Fibroblast of gingiva (primary cell): ENCODE measurements at places on chromosomes 2 and 18.

DNA sequence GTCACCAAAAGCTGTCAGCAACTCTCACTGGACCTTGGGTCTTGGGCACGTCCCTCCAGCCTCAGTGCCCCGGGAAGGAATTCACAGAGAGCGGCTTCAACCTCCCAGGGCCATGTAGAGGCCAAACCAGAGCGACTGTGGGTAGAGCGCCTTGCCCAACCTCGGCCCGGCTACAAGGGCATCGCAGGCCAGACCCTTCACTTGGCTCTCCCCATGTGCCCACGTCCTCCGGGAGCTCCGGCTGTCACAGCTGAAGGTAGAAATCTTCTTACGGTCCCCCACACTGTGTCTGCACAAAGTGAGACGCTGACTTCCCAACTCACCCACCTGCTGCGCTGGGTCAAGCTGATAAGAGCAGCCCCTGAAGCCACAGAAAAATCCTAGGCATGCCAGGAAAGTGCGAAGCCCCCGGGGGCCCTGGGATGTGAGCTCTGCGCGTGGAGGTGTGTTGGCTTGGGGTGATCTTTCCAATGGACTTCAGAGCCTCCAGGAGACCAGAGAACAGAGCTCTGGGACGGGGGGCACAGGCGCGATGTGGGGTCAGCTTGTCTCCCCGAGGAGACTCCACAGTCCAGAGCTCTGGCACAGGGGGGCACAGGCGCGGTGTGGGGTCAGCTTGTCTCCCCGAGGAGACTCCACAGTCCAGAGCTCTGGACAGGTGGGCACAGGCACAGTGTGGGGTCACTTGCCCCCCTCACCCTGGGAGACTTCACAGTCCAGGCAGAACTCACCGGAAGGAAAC lies 105.5 kb downstream of the RTP5 start:
- DNase-seq, result no peak

DNA sequence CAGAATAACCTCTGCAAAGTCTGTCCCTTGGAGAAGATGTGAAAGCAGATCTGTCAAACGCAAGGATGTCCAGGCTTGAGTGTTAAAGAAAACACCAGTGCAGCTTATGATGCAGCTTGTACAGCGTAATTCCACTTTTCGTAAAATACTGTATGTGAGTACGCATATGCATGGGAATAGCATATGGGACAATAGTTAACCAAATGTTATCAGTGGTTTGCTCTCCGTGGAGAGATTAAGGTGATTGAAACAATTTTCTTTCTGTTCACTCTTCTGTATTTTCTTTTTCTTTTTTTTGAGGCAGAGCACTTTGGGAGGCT lies 27.2 kb downstream of the ATOH8 start:
- DNase-seq, result no peak

GRCh38 chr2:177600917-177601316 lies 208.3 kb downstream of the AGPS start:
- no peak for DNase-seq

DNA sequence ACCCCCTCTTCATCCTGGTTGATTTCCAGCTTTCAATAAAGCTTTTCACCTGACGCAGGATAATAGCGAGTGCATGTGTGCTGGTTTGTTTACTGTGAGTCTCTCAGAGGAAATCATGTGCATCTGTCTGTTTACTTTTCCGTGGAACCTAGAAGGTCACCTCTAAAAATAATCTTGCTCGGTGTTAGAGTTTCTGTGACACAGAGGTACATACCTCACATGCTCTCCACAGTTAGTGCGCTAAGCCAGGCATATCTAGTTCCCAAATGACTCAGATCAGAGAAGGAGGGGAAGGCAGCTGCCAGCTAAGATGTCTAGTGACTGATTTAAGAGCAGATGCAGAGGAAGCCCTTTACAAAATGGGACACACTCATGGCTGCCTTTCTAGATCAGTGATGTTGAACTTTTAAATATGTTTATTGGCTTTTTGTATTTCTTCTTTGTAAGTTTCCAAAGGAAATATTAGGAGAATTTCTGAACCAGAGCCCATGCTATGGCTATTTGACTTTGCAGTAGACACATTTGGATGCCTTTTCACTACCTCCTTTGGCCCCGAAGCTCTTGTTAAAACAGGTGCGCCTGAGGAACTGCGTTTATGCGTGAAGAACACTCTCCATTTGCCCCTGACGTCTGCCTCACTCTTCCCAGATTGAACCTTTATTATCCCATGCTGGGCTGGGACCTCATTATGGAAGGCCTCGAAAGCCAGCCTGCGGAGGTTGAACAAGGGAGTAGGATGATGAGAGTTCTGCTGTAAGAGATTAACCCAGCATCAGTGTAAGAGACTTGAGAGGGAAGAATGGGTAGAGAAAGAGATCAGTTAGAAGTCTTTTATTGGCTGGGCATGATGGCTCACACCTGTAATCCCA lies 145.6 kb downstream of the FAM161A start:
- peak; percentile 60 for DNase-seq

- no peak for DNase-seq
Measured at GRCh38 chr2:200158647-200159356, 147.7 kb upstream of the SPATS2L start.

DNA sequence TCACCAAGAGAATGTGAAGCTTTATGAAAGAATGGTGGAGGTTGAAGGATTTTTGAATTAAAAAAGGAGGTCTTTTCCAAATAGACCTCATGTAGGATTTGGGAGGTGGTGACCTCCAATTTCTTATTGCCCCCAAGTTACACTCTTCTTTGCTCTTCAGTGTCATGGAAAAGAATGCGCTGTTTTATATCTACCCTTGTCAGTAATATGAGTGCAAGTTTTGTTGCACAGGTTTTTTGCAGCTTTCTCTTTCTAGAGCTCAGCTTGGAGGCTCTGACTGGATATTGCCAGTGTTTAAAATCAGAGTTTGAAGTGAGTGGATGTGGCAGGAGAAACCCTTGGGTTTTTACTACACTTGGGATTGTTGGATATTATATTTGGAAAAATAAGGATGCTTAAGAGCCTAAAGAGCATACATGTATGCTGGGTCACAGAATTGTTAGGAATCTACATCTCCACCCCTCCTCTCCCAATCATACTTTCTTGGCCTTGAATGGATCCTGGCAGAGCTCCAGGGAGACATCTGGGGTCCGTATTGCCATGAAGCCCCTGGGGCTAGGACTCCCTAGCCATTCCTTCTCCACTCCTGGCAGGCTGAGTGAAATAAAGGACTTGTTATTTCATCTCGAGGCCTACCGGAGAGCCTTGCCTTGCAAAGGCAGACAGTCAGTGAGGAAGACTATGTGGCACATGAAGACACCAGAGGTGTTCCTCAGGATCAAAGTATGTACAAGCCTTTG lies 43.8 kb downstream of the APOB start:
- DNase-seq, result no peak

DNA sequence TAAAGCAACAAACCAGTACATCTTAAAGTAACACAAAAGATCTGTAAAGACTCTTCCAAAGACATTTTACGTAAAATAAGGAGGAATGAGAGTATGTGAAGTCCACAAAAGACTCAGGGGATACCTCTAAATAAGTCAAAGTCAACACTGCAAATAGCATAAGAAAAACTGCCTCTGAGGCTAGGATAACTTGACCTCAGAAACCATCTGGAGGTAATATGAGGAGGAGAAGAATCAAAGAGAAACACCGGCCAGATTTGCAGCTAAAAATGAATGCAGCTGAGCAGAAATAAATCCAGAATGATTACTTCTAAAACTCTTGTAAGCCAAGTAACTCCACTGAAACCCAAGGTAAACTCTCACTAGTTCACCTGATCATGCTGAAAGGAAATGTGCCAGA lies 52.2 kb upstream of the ERMN start:
- no peak for DNase-seq

- no peak for DNase-seq
Measured at GRCh38 chr2:233349005-233349998, 5.0 kb upstream of the DGKD start.

GRCh38 chr2:66389651-66390131 lies 45.2 kb upstream of the MEIS1 start:
- DNase-seq, result no peak

DNA sequence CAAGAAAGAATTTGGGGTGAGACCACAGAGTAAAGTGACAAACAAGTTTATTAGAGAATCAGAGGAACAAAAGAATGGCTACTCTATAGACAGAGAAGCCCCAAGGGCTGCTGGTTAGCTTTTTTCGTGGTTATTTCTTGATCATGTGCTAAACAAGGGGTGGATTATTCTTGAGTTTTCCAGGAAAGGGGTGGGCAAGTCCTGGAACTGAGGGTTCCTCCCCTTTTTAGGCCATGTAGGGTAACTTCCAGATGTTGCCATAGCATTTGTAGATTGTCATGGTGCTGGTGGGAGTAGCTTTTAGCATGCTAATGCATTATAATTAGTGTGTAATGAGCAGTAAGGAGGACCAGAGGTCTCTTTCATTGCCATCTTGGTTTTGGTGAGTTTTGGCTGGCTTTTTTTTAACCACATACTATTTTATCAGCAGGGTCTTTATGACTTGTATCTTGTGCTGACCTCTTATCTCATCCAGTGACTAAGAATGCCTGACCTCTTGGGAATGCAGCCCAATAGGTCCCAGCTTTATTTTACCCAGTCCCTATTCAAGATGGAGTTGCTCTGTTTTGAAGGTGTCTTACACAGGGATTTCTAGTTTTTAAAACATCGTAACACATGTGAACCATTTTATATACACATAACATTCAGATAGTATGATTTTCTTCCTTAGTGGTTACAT lies 77.8 kb downstream of the MYO1B start:
- DNase-seq, result no peak

- peak; percentile 91 for DNase-seq
Measured at GRCh38 chr2:234003972-234004617, 46.4 kb upstream of the SPP2 start.

- no peak for DNase-seq
Measured at GRCh38 chr18:79432376-79433120, 36.8 kb downstream of the NFATC1 start.

DNA sequence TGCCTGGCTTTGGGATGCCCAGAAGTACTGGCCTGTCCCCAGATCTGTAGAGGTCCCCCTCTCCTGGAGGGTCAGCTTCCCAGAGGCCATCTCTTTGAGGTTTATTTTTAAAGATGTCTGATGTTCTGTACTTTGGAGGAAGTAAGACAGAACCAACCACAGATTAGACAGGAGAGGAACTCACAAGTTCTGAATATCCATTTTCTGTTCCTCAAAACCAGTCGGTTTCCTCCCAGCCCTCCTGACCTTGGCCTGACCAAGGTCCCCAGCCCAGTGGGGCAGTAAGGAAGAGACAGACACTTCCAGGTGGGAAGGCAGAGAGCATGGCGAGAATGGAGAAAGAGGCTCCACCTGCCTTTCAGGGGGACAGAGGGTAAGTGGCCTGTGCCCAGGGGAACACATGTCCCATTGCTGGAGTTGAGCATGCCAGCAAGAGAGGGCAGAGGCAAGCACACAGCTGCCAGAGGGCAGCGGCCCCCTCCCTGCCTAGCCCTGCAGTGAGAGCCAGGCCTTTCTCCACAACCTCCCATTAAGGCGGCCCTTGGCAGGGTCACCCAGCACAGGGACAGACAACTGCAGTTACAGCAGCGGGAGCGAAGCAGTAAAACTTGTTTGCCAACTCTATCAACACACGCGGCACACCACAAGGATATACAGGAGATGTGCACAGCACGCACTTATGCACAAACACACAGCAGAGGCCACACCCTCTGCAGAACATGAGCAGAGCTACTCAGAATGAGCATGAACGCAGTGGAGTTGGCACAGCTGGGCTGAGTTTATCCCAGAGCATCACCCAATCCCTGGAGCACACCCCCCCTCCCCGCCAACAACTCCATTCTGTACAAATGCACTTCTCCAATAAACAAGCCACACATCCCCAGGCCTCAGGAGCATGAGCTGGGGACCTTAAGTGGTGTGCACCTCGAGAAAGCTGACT lies 18.5 kb upstream of the SEMA4C start:
- no peak for DNase-seq

- peak; percentile 16 for DNase-seq
Measured at GRCh38 chr18:33596178-33596854, 18.3 kb downstream of the ASXL3 start.

GRCh38 chr2:128644718-128645256 lies 326.1 kb upstream of the HS6ST1 start:
- DNase-seq, result no peak

DNA sequence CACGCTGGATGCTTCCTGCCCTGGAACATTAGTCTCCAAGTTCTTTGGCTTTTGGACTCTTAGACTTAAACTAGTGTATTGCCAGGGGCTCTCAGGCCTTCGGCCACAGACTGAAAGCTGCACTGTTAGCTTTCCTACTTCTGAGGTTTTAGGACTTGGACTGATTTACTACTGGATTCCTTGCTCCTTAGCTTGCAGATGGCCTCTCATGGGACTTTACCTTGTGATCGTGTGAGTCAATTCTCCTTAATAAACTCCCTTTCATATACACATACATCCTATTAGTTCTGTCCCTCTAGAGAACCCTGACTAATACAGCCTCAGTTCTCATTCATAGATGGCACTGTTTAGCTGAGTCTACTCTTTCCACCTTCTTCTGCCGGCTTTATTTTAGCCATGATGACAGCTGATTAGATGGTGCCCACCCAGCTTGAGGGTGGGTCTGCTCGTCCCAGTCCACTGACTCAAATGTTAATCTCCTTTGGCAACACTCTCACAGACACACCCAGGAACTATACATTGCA lies 389.1 kb downstream of the NYAP2 start:
- no peak for DNase-seq

DNA sequence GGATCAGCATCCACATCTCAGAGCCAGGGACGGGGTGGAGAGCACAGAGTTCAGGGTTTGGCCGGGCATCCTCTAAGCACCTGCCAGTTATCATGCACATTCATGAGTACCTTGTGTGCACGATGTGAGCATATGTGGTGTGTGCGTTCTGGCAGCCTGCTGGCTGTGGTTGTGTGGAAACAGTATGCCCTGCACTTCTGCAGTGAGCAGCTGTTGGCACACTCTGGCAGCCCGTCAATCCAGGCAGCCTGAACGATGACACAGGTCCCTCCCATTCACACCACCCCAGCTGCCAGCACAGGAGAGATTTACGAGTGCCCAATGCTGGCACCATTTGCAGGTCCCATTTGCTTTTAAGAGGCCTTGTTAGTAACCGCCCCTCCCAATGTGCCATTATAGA lies 74.2 kb downstream of the CD8B2 start:
- DNase-seq, result no peak

DNA sequence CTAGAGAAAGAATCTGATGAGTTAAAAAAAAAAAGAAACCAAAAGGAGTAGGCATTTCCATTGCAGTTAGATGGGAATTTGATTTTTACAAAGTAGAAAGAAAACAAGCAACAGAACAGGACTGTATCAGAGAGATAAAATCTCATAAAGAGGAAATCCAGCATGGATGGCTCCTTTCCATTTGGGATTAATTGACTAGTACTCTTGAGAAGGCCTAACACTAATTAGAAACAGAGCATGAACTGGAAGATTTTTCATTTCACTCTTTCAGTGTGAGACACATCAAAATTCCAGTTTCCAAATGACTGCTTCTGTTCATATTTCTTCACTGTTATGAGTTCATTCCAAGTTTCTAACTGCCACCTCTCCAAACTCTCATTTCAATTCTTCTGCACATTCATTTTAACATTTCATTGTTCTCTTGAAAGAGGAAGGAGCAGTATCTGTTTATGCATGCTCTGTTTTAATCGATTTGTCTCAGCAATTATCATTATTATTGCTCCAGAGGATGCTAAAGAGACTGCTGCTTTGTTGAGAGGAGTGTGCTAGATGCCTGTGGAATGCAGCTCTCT lies 108.8 kb upstream of the PIEZO2 start:
- no peak for DNase-seq
